T-helper 2 cell (primary cell): ENCODE measurements at places on chromosomes 13 and 19.
A peak's percentile ranks its signal among the peaks of the same experiment; 100 is the strongest.

GRCh38 chr19:48481846-48482639 is 12.9 kb downstream of the CYTH2 start:
- DNase-seq, result no peak

- DNase-seq, result no peak
Observed at GRCh38 chr13:38180670-38181069, 169.0 kb upstream of the UFM1 start.

GRCh38 chr13:66781241-66781640 is 448.9 kb downstream of the PCDH9 start:
- no peak for DNase-seq

GRCh38 chr13:111312944-111313590 is 7.4 kb upstream of the TEX29 start:
- no peak for DNase-seq

- DNase-seq, result peak; percentile 84
Observed at GRCh38 chr19:49808711-49809159, 4.4 kb downstream of the FUZ start.

- no peak for DNase-seq
Observed at GRCh38 chr13:114115191-114115671, 17.2 kb downstream of the RASA3 start.

- DNase-seq, result no peak
Observed at GRCh38 chr13:80134346-80134745, 206.6 kb downstream of the SPRY2 start.

- no peak for DNase-seq
Observed at GRCh38 chr19:45180936-45181335, 2.4 kb downstream of the BLOC1S3 start.

GRCh38 chr19:33864311-33864850 is 67.7 kb downstream of the KCTD15 start:
- no peak for DNase-seq

- no peak for DNase-seq
Observed at GRCh38 chr13:70249332-70250064, 141.2 kb upstream of the KLHL1 start.

DNA sequence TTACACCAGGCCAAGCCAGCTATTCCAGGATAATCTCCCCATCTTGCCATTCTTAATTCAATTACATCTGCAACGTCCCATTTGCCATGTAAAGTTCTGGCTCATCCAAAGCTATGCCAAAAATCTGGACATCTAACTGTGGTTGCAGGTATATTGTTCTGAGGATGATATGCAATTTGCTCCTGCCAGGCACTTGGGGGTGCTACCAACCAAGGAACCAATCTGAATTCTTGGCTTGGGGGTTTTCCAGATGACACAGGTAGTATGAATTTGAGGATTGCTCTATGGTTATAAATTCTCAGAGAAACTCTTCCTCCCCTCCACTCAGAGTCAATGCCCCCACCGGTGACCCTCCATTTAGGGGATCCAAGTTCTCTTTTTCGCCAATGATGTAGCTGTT is 33.0 kb downstream of the CRYL1 start:
- DNase-seq, result no peak

DNA sequence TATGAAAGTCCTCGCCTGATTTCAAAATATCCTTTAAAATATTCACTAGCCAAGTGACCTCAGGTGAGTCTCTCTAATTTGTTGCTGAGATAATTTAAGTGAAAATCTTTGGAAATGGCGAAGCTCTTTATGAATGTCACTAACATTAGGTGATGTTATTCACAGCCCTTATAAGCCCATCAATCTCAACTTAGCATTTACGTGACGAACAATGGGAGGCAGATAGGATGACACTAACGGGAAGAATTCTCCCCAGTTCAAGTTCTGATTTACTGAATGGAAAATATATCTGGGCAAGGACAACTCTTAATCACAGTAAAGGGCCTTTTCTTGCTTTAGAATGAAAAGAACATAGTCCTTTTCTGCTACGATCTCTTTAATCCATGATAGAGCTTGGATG is 378.7 kb downstream of the LIG4 start:
- DNase-seq, result no peak

GRCh38 chr19:48962029-48962848 is 2.9 kb upstream of the FTL start:
- DNase-seq, result no peak

DNA sequence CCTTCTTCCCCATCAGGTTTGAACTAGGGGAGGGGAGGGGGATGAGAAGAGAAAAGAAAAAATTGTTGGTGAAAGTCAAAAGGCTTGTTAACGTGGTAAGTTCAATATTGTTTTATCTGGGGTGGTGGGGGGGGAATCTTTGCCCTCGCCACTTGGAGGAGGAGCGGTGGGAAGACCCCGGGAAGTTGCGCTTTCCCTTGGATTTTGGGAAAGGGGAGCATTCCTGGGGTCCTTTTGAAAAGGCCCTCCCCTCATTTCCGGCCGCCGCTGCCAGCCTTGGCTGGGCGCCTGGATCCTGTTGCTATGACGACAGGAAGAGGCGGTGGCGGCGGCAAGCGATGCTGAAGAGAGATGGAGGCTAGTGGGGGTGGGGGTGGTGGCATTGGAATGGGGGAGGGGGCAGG is 4.6 kb upstream of the CACNG8 start:
- DNase-seq, result no peak
